Vagina (tissue), 2 donors: ENCODE measurements at places on chromosomes 16 and 17.

DNA sequence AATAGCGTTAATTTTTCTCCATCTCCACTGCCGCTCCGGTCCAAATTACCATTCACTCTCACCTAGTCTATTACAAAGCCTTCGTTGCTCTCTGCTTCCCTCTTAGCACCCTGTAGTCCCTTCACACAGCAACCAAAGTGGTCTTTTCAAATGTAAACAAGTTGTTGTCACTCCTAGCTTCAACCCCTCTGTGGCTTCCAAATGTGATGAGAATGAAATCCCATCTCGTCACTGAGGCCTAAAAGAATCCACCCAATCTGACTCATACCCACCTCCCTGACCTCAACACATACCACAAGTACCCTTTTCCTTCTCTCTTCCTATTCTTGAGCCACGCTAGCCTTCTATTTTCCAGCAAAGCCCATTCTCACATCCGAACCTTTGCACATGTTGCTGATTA is 2.2 kb upstream of the PELP1 start:
- no peak for DNase-seq

DNA sequence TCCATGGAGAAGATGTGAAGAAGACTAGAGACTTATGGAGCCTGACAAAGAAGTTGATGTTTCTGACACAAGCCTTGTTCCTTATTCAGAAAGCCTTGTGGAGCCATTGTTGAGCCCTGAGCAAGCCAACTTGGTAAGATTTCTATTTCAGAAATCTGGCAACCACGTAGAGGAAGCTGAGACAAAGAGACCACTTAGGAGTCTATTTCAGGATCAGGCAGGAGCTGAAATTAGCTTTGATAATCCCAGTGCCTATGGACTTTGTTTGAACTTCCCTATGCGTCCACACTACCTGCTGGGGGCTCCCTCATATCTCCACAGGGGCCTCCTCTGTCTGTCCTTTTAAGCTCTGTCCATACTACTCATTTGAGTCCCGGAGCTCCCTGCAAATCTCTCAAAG is 540.0 kb upstream of the GOT2 start:
- no peak for DNase-seq

GRCh38 chr16:82373976-82374375 is 204.0 kb upstream of the MPHOSPH6 start:
- DNase-seq, result no peak

GRCh38 chr16:73887911-73888310 is 408.7 kb upstream of the PSMD7 start:
- DNase-seq, result no peak

DNA sequence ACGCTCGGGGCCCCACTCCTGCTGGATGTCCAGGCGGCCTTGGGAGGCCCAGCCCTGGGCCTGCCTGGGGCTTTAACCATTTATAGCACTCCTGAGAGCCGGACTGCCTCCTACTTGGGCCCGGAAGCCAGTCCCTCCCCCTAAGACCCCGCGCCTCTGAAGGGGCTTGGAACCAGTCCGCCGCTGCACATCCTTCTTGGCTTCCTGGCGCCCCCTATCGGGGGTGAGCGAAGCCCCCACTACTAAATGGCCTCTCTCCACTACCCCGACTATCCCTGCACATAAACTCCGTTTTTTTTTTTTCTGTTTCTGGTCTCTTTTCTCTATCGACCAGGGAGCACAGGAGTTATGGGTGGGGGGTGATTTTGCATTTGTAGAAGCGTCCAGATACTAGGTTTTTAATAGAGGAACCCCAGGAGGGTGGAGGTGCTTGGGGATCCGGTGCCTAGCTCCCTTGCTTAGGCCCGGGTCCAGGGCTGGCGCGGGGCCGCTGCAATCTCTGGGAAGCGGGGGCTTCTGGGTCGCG is 633 bp upstream of the NOL3 start:
- no peak for DNase-seq

GRCh38 chr16:8924214-8924613 is 39.5 kb downstream of the USP7 start:
- no peak for DNase-seq

DNA sequence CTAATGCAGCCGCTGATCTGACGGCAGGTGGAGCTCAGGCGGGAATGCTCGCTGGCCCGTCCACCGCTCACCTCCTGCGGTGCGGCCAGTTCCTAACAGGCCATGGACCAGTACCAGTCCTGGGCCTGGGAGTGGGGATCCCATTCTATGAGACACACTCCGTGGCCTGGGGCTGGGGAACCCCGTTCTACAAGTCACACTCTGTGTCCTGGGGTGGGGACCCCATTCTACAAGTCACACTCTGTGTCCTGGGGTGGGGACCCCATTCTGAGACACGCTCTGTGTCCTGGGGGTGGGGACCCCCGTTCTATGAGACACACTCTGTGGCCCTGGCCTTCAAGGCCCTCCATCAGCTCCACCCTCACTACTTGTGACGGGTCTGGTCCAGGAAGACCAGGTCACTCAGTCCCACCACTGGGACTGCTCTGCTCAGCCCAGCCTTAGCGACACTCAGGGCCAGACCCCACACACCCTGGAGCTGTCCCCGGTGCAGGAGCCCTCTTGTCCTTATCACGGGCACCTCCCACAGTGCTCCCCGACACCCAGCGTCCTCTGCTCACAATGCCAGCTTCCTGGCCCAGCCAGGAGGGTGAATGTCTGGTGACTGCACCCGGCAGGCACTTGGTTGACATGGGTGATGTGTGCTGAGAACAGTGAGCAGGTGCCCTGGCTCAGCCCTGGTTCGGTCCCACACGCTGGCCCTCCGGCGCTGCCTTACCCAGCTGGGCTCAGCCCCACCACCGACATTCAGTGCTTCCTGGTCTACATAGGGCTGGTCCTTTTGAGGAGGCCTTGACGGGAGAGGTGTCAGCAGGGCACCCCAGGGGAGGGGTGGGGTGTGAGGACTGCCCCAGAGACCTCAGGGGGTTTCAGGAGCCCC is 89.1 kb downstream of the TBC1D16 start:
- DNase-seq, result no peak

GRCh38 chr16:90057738-90058173 is 19.4 kb downstream of the PRDM7 start:
- no peak for DNase-seq

DNA sequence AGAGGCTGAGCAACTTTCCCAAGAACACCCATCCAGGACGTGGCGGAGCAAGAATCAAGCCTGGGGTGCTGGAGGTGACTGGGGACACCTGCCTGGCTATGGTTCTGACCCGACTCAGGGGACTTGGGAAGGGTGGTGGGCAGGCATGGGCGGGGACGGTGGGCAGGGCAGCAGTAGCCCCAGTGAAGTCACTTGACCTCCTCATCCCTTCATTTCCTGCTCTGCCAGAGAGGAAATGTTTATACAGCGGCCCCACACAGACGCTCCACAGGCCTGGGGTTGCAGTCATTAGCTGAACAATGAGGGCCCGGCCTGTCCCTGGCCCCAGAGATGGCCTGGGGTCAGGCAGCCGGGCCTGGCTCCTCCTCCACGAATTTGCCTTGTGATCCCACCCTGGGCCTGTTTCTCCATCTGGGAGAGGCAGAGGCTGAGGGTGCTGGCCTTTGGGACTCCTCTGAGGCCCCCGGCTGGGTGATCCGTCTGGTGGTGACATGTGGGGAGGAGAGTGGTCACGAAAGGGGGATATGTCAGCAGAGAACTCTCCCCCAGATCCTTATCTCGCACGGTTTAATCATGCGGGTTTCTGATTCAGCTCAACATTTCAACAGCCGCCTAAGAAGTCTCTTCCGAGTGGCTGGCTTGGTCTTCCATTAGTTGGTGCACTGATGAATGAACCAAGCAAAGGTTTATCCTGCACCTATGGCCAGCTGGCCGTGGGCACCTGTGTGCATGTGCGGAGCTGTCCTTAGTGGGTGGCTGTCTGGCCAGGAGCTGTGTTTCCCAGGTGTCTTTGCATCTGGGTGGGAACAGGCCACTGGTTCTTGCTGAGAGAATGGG is 175.9 kb downstream of the IRF8 start:
- no peak for DNase-seq

- DNase-seq, result no peak
Measured at GRCh38 chr17:27624539-27624938, 6.4 kb upstream of the LGALS9 start.

DNA sequence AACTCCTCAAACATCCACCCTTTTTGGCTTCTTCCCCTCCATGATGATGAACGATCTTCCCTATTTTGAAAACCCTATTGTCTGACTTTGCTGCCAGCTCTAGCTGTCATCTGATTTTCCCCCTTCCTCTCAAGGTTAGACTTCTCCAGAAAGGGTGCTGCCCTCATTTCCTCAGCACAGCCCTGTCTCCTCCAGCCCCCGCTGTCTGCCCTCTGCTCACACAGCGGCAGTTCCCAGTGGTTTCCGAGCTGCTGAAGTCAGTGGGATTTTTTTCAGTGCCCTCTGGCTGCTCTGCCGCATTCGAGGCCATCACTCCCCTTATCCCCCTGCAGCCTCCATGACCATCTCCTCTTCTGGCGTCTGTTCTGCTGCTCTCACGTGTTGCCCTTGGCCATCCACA is 26.6 kb upstream of the C17orf107 start:
- DNase-seq, result no peak

DNA sequence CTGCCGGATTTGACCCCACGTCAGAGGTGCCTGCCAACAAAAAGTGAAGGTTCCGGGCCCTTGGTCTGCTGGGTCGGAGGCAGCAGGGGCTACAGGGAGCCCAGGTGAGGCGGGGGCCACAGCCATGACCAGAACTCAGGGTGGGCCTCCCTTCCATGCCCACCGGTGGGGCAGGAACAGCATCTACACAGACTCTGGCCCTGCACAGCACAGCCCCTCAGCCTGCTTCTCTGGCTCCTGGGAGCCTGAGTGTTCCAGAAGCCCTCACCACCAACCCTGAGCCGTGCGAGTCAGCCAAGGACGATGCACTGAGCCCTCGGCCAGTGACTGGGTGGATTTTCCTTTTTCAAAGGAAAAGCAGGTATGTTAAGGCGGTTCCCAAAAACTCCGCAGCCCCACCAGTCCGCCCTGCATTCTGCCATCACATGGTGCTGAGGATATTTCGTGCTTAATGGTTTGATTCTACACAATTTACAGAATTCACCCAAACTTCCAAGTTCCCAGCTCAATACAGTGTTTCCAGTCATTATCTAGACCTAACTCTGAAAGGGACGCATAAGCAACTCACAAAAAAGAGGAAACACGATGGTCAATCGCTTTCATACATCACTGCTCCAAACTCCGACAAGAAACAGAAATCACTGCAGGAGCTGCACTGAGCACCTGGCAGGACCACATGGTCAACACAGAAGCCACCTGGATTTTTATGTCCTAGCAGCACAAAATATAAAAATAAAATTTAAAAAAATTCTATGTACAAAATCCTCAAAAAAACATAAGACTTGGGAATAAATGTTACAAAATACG is 19.4 kb upstream of the C16orf95 start:
- no peak for DNase-seq

DNA sequence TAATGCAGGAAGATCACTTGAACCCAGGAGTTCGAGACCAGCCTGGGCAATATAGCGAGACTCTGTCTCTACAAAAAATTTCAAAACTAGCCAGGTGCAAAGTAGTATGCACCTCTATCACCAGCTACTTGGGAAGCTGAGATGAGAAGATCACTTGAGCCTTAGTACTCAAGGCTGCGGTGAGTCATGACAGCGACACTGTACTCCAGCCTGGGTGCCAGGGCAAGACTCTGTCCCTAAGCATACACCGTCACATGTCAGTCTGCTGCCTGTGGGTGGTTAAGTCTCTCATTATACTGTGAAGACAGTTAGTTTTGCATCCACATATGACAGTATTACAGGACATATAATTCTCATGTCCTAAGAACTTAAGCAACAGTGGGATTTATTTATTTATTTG is 21.8 kb downstream of the NMRAL1 start:
- no peak for DNase-seq

- no peak for DNase-seq
Measured at GRCh38 chr16:67884-68789, 4.3 kb downstream of the RHBDF1 start.

GRCh38 chr17:18187226-18187625 is 3.6 kb downstream of the ALKBH5 start:
- no peak for DNase-seq

GRCh38 chr16:637081-638018 is 1.2 kb upstream of the METTL26 start:
- no peak for DNase-seq

- peak; percentile 40 for DNase-seq
Measured at GRCh38 chr16:55045756-55046460, 115.2 kb downstream of the IRX5 start.

DNA sequence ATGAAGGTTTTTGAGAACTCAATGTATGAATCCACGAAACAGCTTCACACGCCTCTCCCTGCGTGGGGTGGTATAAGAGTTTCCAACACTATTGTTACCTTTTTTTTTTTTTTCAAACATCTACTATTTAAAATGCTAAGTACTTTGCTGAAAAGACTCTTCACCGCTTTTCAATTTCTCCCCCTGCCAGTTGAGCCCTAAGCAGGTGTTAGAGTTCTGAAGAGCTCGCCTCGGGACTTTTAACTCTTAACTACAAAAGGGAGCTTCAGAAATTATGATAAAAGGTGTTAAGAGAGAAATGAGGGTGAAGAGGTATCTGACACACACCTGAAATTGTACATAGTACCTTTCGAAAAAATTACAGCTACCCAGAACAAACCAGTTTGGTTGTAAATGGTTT is 20.9 kb upstream of the PSMD7 start:
- no peak for DNase-seq

- no peak for DNase-seq
Measured at GRCh38 chr17:33901085-33901484, 354.0 kb upstream of the CCL2 start.
